ENCODE measurements at places on chromosomes 11 and 22.

- DNase-seq = no peak
Measured at GRCh38 chr22:33007485-33007884, 50.7 kb downstream of the SYN3 start.

- peak; percentile 51 for DNase-seq
Measured at GRCh38 chr11:133930767-133931448, 25.9 kb downstream of the IGSF9B start.

- DNase-seq = no peak
Measured at GRCh38 chr11:709109-709997, 3.3 kb downstream of the EPS8L2 start.

GRCh38 chr11:68531129-68531693, 70.7 kb downstream of the PPP6R3 start:
- DNase-seq = no peak

DNA sequence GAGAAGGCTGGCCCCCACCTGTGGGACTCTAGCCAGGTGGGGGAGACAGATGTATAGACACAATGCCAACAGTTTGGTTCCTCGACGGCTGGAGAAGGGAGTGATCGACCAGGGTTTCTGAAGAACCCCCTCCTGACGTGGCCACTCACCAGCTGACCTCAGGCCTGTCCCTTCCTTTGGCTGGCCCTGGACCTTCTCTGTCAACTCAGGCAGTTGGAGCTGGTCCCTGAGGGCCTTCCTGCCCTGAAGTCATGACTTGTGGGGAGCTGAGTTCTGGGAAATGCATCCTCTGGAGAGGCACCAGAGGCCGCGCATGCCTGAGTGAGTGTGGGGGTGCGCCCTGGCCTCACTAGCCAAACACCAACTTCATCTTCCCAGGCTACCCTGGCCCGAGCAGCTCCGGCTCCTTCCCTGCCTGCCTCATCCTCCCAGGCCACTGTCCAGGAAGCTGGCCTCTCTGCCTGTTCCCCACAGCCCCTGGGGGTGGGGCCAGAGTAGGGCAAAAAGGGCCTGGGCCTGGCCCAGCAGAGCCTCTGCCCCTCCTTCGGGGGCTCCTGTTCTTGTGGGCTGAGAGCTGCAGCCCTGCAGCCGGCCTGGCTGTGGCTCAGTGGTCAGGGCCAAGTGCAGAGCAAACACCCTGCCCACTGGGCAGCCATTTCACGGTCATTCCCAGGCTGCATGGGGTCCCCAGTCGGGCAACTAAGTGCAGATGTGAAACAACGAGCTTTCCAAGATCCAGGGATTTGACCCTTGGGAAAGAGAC, 23.6 kb downstream of the TXN2 start:
- no peak for DNase-seq

DNA sequence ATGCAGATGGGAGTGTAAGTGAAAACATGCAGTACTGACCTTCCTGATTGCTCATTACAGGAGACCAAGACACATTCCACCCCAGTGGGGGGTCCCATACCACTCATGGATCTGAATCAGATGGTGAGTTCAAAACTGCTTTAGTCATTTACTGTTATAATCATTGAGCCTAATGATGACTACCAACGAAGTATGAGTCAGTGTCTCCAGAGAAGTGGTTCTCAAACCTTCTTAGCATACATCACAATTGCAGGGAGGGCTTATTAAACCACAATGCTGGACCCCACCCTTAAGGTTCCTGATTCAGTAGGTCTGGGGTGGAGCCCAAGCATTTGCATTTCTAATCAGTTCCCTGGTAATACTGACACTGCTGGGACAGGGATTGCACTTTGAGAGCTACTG, 75.8 kb downstream of the CD44 start:
- no peak for DNase-seq
